ENCODE measurements at places on chromosomes 6 and 20. TPM values are rescaled to one million over a fixed set of nuclear protein-coding genes. Genes with fewer than 3 reads are reported as not detected.

- no peak for DNase-seq
Measured at GRCh38 chr20:46670228-46670584, 18.9 kb upstream of the SLC13A3 start.

GRCh38 chr6:152981219-152981618 is 1.6 kb downstream of the FBXO5 start:
- DNase-seq = no peak

- no peak for DNase-seq
Measured at GRCh38 chr6:55668591-55668990, 89.6 kb upstream of the HMGCLL1 start.

Gene PRICKLE4
- 7.3 TPM for total RNA-seq

DNA sequence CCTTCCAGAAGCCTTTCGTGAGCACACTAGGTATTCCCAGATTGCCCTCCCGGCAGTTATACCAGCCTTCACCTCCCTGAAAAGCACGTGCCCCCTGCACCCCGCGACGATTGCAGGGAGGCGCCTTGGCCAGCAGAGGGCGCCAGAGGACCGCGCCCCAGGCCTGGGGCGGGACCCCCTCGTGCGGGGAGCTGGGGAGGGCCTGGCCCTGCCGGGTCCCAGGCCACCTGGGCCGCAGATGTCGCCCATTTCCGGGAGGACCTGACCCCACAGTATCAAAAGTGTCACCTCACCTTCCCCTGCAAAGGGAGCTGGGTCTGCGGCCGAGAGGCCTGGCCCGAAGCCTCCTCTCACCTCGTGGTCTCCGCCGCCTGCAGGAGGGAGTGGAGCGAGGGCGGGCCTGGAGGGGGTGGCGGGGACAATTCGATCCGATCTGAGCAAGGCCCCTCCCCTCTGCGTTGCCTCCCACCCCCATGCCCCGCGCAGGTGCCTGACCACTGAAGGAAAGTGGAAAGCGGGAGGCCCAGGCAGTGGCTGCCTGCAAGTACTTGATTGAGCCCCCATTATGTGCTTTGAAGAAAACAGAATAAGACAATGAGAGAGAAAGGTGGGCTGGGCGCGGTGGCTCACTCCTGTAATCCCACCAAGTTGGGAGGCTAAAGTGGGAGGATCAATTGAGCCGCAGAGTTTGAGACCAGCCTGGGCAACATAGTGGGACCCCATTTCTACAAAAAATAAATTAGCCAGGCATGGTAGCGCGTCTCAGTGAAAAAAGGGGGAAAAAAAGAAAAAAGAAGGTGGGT is 3.5 kb upstream of the SNAI1 start:
- DNase-seq = peak; percentile 59

DNA sequence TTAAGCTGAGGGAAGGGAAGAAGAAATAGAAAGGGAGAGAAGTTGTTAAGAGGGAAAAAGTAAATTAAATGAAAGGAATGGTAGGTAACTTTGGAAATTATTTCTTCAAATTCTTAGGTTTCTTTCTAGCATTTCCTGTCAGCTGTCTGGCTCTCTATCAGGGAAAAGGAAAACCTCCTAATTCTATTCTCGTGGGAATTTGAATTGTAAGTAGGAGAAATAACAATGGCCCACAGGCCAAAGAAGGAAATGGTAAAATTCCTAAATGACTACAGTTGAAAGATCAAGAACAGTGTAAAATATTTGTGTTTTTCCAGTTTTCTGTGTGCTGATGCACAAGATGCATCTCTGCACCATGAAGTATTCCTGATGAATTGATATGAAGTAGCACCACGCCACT is 173.0 kb downstream of the IBTK start:
- no peak for DNase-seq

DNA sequence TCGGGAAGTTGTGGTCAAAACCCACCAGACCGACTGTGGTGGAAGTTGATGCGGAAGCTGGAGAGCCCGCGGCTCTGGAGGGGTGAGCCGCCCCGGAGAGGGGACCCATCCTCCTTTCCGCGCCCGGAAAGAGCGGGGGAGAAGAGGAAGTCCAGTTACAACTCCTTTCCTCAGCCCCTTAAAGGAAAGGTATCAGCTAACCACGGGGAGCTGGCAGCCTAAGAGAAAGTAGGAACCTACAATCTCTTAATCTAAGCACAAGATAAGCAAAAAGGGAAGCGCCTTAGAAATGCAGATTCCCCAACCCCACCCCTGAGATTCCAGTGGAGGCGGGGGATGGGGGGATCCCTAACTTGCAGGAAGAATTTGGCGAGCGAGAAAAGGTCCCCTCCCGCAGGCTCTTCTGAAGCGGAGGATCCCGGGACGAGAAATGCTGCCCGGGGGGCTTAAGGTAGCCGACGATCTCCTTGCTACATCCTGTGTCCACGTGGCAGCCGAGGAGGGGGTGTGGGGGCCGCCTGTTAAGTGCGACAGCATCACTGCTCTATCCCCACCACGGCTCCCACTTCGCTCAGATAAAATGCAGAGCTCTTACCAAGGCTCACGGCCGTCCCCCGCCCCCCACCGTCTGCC is 87.5 kb downstream of the ZFP64 start:
- DNase-seq = no peak

DNA sequence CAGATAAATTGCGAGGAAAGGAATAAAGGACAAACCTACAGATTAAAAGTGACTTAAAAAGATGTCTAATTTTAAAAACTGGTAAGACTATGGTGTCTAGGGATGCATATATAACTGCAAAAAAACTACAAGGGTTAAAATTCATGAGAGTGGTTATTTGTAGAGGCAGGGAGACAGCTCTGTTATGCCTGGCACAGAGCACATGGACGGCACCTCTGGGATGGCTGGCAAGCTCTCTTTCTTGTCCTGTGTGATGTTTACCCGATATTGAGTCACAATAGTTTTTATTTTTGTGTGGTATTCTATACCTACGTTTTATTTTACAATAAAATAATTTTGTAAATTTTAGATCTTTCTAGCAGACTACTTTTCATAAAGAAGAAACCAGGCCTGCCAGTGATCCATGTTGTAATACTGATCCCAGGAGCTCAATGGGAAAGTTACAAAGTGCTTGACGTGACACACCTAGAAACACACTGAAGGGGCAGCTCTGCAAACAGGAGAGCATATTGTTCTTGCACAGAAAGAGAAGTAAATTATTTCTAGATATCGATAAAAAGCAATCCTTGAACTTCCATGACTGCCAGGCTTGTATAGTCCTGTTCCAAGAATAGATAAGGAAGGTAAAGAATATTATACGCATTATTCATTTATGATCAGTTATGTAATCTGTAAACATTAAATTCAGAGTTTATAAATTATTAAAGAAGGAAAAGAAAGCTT is 290.0 kb downstream of the PTPRK start:
- DNase-seq = no peak

- no peak for DNase-seq
Measured at GRCh38 chr6:157203312-157203744, 120.0 kb downstream of the TMEM242 start.

DNA sequence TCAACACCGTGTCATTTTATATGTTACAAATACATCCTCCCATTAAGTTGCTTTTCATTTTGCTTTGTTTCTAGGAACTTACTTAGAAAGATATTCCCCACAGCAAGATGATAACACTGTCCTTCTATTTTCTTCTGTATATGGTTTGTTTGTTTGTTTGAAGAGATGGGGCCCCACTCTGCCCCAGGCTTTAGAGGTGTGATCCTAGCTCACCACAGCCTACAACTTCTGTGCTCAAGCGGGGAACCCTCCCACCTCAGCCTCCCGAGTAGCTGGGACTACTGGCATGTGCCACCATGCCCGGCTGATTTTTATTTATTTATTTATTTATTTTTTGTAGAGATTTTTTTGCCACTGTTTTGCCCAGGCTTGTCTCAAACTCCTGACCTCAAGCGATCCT is 14.2 kb upstream of the GMDS start:
- no peak for DNase-seq

DNA sequence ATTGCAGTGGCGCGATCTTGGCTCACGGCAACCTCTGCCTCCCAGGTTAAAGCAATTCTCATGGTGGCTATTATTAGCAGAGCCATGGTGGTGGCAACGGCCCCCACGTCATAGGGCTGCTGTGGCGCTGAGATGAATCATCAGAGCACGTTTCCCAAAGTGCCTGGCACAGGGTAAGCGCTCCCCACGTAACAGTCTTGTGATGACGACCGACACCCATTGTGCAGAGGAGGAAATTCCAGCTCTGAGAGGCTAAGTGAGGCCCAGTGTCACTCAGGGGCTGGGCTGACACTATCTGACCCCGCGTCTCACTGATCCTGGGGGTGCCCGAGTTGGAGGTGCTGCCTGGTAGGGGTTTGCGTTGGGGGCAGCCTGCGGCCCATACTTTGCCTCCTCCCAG is 16.2 kb downstream of the SUN5 start:
- DNase-seq = no peak

- no peak for DNase-seq
Measured at GRCh38 chr20:2305946-2306345, 10.1 kb downstream of the TGM3 start.

- no peak for DNase-seq
Measured at GRCh38 chr6:4651831-4652467, 124.3 kb upstream of the CDYL start.

DNA sequence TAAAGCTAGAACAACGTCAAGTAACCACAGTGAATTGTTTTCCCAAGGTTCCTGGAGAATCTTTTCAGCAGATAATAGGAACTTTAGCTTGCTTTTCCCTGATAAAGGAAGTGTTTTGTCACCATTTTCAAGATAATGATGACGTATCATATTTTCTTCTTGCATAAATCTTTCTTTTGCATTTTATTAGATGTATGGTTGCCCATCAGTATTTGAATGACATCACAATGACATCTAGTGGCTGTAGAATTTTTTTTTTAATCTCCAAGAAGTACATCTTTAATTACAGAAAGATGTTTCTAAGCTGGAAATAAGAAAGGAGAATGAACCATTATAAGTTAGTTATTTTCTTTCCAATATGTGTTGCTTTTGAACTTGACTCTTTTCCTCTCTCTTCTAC is 83.0 kb downstream of the CENPW start:
- no peak for DNase-seq

Gene PLG
- 1,901 TPM for total RNA-seq

DNA sequence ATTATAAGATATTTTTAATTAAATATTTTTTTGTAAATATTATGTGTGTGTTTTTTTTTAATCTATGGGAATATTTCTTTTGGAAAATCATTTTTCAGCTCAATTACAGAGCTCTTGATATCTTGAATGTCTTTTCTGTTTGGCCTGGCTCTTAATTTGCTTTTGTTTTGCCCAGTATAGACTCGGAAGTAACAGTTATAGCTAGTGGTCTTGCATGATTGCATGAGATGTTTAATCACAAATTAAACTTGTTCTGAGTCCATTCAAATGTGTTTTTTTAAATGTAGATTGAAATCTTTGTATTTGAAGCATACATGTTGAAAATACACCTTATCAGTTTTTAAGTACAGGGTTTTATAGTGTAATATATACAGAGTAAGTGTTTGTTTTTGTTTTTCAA is 2.6 kb downstream of the ID4 start:
- no peak for DNase-seq

GRCh38 chr6:2509711-2510110 is 241.0 kb downstream of the MYLK4 start:
- DNase-seq = no peak

Gene TSPO2
- 0.30 TPM for total RNA-seq

Gene HSPA1L
- 0.60 TPM for total RNA-seq

Gene SCRT2
- not detected for total RNA-seq

DNA sequence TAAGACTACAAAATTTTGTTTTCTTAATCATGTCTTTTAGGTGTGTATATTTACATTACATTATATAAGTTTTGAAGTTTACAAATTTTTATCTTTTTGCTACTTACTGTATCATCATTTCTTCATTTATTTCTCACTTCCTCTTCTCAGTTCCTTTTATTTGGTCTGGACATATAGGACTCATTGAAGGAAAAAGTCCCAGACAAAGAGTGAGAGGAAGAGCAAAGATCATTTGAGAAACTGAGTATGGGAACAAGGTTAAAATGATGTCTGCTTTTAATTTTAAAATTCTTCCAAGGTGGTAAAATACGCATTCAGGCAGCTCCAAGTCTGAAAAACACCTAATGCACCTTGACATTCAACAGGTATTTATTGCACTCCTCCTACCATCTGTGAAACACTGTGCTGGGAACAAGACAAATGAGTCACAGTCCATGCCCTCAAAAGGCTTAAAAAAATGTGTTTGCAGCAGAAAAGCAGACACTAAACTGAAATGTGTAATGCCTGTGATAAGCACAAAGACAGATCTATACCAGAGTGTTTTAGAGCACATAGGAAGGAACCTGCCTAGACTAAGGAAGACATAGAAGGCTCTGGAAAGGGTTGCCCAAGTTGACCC is 63.2 kb downstream of the PKIB start:
- DNase-seq = no peak

DNA sequence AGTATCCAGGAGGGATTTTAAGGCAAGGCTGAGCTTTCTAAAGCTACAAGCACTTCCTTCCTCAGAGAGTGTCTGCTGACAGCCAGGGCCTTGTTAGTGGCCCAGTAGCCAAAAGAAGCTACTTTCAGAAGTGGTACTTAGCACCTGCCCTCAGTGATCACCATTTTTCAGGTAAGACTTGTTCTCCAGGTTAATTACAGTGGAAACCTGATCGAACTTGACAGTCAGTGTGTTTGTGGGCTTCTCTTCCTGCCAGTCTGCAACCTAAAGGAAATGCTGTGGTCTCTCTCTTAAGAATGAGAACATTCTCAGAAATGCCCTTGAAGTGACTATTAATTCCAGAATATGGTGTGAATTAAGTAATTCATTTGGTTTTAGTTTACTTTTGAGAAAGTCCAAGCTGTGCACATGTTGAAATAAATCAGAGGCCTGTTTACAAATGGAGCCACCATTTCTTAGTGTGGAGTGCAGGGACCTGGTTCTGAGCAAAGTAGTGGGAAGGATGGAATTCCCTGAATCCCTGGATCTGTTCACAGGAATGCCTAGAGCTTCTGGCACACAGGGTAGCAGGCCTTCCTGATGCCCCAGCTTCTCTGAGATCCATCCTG is 185.3 kb upstream of the AGPAT4 start:
- no peak for DNase-seq

GRCh38 chr6:112663698-112664097 is 316.6 kb downstream of the RFPL4B start:
- no peak for DNase-seq

DNA sequence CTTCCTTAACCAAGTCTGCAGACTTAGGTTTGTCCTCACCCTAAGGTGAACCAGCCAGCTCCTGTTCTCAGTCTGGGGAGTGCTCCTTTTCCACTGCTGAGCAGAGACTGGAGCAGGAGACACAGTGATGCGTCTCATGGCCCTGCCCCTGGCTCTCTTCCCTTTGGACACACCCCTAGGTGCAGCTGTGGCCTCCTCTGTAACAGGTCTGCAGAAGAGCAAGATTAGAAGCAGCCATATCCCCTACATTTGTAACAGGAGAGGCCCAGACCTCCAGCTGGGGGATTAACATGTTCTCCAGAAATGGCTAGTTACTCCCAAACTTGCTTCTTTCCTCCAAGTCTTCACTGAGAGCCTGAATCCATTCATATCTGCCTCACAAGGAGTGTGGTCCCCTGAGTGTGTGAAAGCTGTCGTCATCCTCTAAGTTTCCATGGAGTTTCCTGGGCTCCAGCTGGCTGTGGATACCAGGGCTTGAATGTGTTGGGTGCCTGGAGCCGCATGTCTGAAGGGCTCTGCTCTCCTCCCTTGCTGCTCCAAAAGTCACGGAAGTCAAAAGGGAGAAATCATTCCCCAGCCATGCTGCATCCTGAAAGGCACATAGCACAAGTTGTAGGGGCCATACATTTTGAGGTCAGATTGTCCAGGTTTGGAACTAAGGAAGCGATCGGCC is 57.7 kb downstream of the PPP1R14C start:
- no peak for DNase-seq

All from left lobe of liver (tissue), 2 donors.